Tongue (tissue), 3 donors: ENCODE measurements at places on chromosomes 16 and 17.
A peak's percentile ranks its signal among the peaks of the same experiment; 100 is the strongest.

GRCh38 chr16:82178352-82178751 lies 8.3 kb upstream of the MPHOSPH6 start:
- DNase-seq: no peak

DNA sequence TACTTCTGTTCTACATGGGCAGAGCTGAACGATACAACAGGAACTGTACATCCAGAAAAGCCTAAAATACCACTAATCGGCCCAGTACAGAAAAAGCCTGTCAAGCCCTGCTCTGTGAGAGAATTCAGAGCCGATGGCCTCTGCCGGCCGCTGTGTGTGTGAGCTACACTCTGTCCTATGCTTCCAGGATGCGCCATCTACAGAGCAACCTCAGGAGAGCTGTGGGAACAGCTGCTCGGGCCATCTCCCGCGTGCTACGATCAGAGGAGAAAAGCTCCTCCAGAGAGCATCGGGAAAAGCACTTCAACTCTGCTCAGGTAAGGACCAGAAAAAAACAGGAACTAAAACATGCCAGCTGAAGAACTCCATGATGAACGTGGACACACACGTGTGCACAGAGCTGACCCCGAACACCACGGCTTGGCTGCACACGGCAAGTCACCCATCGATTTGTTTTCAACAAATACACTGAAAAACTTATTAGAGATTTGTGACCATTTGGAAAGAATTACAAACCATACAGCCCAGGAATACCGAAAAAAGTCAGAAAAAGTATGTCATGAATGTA lies 115.9 kb downstream of the ANKRD11 start:
- DNase-seq: peak; percentile 78

- DNase-seq: peak; percentile 59
Observed at GRCh38 chr17:46977348-46977747, 1.7 kb downstream of the RPRML start.

- DNase-seq: no peak
Observed at GRCh38 chr16:46911650-46912049, 27.5 kb downstream of the GPT2 start.

DNA sequence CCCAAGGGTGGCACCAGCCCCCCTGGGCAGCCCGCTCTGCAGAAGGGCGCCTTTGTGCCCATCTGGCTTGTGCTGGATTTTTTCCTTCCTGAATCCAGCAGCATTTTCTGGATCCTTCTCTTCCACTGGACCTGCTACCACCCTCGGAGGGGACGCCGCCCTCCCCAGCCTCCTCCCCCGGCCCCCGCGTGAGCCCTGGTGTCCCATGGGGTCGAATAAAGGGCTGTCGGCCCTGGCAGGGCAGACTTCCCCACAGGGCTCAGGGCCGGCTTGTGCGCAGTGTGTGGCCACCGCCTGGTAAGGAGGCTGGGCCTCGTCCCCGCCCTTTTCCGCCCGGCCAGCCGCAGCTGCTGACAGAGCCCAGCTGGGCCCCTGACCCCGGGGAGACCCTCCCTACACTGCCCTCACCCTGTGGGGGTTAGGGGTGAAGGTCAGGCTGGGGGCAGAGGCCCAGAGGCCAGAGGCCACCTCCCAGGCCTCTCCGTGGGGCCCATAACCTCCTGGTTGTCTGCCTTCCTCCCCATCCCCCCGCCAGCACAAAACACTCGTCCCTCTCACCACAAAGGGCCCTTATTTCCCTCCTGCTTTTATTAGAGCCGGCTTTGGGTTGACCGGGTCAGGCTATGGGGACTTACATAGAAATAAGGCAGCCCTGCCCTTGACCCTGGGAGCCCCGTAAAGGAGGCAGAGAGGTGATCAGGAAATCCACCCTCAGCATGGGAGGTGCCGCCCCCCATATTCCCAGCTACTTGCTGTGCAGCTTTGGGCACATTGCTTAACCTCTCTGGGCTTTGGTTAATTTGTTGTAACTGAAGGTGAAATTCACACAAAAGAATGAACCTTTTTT lies 179.3 kb upstream of the CIBAR2 start:
- DNase-seq: peak; percentile 62

DNA sequence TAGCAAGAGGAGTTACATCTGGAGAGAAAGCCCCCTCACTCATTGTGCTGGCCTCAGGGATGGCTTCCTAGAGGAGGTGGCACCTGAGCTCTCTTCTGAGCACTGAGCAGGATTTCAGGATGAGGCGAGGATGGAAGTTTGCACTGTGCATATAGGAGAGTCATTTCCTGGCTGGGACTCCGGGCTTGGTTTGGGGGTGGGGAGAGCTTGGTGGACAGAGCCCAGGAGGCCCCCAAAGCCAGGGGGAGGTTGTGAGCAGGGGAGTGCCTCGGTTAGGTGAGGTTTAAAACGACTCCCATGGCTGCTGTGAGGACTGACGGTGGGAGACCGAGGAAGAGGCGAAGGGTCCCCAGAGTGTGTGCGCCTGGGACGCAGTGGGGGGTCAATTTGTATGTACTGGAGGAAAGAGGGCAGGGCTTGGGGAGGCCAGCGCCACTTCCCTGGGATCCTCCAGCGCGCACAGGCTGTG lies 1.2 kb downstream of the CAMKK1 start:
- no peak for DNase-seq

DNA sequence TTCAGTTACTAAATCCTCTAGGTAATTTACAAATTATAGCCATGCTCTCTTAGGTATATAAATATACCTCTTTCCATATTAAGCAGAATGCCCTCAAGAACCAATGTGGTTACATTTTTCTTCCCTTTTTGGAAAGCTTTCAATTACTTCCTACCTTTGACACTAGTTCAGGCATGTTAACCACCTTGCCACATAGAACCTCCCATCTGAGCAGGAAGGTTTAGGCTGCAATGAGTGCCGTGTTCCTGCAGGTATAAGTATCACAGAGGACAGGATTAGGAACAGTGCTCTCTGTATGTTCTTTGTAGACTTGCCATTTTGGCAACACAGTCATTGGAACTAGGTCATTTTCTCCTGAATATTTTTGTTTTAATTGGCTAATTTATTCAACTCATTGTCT lies 20.1 kb downstream of the KRT25 start:
- DNase-seq: no peak

- DNase-seq: no peak
Observed at GRCh38 chr17:81710514-81711308, 1.4 kb upstream of the SLC25A10 start.

DNA sequence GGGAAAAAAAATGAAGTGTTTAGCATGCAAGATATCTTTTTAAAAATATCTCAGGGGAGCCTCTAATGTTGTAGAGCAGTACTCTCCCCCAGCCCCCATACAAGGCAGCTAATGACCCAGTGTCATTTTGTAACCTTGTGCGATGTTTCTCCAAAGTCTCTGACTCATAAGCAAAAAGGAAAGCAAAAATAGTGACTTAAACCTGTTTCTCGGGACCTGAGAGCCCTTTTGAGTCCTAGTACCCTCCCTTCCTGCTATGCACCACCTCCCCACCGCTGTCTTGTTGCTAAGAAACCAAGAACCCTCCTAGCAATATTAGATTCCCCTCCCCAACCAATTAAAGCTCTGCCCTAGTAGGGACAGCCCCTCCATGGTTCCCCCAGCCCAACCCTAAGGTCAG lies 2.8 kb downstream of the MYCBPAP start:
- DNase-seq: no peak

- DNase-seq: peak; percentile 41
Observed at GRCh38 chr17:44976206-44976605, 8.1 kb upstream of the C1QL1 start.

DNA sequence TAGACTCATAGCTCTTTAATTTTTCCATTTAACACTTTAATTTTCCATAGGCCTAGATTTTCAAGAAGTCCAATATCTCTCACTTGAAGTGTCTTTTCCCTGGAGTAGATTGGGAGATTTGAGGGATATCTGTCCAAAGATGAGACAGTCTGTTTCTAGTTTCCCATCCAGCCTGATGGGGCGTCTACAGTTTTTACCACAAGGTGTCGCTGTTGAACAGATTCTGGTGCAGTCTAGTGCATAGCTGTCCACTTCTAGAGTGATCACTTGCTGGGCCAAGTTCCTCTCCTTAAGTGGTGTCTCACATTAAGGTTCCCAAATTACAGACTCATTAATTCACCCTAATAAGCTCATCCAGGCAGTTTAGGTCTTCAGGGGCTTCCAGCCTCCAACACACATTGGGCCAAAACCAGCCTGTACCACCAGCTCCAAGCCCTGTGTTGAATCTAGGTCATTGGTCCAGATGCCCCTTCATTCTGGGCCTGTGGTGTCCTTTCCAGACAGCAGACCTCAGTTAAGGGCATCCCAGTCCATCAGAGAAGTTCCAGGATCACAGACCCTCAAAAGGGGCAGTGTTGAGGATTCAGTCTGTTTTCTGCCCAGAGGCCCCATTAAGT lies 9.4 kb downstream of the SNX20 start:
- no peak for DNase-seq

DNA sequence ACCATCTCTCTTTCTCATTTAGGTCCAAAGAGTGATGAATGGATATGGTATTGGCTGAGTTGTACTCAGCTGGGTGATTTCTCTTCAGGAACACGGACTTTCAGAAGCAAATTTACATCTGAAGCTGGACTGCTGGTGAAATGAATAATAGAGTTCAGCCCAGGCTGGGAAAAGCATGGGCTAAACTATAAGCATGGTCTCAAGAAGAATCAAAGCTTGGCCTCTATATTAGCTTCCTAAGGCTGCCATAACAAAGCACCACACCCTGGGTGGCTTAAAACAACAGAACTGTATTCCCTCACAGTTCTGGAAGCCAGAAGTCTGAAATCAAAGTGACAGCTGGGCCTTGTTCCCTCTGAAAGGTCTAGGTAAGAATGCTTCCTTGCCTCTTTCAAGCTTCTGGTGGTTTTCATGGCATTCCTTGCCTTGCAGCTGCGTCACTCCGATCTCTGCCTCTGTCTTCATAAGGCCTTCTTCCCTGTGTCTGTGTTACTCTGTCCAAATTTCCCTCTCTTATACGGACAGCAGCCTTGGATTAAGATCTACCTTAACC lies 89.8 kb upstream of the CES5A start:
- DNase-seq: no peak

DNA sequence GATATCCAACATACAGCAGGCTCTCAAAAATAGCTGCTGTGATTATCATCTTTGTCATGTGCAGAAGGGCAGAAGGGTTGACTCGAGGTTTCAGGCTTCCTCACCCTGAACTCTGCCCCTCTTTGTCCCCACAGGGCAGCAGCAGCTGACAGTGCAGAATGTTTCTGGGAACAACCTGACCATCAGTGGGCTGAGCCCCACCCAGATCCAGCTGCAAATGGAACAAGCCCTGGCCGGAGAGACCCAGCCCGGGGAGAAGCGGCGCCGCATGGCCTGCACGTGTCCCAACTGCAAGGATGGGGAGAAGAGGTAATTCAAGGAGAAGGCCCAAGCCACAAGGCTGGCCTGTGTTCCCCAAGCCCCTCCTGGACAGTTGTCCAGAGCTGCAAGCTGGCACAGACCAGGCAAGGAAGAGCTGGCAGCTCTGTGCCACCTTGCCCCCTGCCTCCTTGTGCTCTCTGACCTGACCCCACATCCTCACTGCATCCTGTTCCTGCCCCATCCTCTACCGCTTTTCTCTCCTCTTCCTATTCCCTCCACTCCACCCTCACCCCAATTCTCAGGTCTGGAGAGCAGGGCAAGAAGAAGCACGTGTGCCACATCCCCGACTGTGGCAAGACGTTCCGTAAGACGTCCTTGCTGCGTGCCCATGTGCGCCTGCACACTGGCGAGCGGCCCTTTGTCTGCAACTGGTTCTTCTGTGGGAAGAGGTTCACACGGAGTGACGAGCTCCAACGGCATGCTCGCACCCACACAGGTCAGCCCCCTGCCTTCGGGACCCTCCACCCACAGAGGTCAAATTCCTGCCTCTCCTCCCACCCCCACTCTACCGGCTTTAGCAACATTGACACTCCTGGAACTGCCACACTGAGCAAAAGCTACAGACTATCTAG lies 16.3 kb upstream of the PNPO start:
- no peak for DNase-seq

- no peak for DNase-seq
Observed at GRCh38 chr16:81544700-81545271, 100.2 kb downstream of the CMIP start.

GRCh38 chr16:55656691-55657092 lies 904 bp downstream of the SLC6A2 start:
- DNase-seq: no peak

GRCh38 chr16:17070882-17071592 lies 399.7 kb downstream of the XYLT1 start:
- DNase-seq: peak; percentile 13

DNA sequence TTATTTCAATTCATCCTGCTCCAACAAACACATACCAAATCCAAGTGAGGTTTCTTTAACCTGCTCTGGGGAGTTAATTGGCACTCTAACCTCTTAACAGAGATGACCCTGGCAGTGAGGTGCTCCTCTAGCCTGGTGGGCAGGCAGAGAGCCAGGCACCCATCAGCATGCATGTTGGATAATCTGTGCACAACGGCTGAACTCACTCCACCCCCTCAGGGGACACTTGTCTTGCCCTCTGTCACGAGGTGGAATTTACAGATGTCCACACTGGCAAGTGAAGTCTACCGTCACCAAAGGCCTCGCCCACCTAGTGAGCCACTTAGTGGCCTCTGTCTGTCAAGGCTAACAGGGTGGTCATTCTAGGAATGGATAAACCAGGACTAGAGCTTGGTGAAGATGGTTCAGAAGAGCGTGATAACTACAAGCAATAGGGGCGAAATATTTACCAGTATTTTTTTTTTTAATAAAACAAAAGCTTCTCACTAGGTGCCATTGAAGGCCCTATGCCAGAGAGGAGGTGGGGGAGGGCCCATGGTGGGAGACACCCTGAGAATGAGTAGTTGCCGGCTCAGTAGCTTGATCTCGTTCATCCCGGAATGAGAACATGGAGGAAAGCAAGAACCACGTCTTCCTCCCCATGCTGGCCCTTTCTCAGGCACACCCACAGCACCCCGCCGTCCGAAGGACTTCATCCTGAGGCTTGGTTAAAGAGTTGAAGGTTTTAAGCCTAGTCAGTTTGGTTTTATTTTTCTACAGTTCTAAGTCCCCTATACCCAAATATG lies 25.2 kb downstream of the PLD6 start:
- DNase-seq: no peak

DNA sequence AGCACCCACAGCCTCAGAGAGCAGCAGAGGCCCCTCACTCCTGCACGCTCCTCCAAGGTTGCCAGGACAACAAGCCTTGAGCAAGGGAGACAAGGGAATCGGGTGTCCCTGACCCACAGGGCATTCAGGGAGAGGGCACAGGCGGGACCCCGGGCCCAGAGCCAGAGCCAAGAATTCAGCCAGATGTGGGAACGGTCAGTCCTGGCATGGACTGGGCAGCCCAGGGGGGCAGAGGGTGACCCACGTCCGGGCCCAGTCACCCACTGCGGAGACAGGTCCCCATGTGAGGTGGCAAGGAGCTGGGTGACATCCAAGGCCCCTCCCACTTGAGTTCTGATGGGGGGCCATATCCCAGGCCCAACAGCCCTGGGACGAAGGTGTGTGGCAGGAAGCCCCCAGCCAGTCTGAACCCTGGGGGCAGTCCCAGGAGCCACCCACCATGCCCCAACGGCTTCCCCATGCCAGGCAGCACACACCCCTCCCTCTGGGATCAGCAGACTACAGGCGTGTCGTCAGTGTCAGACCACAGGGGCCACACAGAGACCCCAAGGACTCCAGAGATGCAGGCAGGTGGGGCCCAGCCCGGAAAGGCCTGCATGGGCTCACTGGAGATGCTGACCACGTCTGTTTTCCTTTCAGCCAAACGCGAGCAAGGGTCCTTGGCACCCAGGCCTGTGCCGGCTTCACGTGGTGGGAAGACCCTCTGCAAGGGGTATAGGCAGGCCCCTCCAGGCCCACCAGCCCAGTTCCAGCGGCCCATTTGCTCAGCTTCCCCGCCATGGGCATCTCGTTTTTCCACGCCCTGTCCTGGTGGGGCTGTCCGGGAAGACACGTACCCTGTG lies 23.0 kb downstream of the USP6 start:
- no peak for DNase-seq

GRCh38 chr16:19114359-19115147 lies 789 bp downstream of the ITPRIPL2 start:
- DNase-seq: peak; percentile 66
